ENCODE measurements at places on chromosomes 13 and 19. TPM values are rescaled to one million over a fixed set of nuclear protein-coding genes. Genes with fewer than 3 reads are reported as not detected.

FAM98C gene
- total RNA-seq = 68.5 TPM

NKG7 gene
- total RNA-seq = not detected

ELAVL3 gene
- total RNA-seq = not detected

SIGLECL1 gene
- not detected for total RNA-seq

LRP3 gene
- total RNA-seq = 9.4 TPM

ZNF85 gene
- 3.7 TPM for total RNA-seq

RPS5 gene
- total RNA-seq = 1,758 TPM

KLK6 gene
- 0.27 TPM for total RNA-seq

KANK2 gene
- total RNA-seq = 77.2 TPM

CDX2 gene
- not detected for total RNA-seq

VSTM1 gene
- total RNA-seq = not detected

FOSB gene
- total RNA-seq = 5.9 TPM

TPTE2 gene
- not detected for total RNA-seq

MBD3L2 gene
- total RNA-seq = not detected

GFY gene
- total RNA-seq = not detected

EHD2 gene
- 58.3 TPM for total RNA-seq

NOSIP gene
- total RNA-seq = 69.8 TPM

RDH8 gene
- total RNA-seq = not detected

GRWD1 gene
- total RNA-seq = 38.1 TPM

C2CD4C gene
- 1.2 TPM for total RNA-seq

FXYD5 gene
- 41.4 TPM for total RNA-seq

TNFSF13B gene
- total RNA-seq = 0.46 TPM

FARP1 gene
- 12.2 TPM for total RNA-seq

OR4F17 gene
- total RNA-seq = not detected

FAM83E gene
- 0.80 TPM for total RNA-seq

ZNF90 gene
- 1.9 TPM for total RNA-seq

ADAMTSL5 gene
- total RNA-seq = 6.2 TPM

CBY2 gene
- not detected for total RNA-seq

KLHL1 gene
- not detected for total RNA-seq

NOVA2 gene
- 0.91 TPM for total RNA-seq

ZNF497 gene
- total RNA-seq = 1.5 TPM

ZNF575 gene
- total RNA-seq = 0.94 TPM

ZNF135 gene
- total RNA-seq = 5.5 TPM

MCOLN1 gene
- total RNA-seq = 37.7 TPM

HCST gene
- 8.4 TPM for total RNA-seq

ZNF675 gene
- total RNA-seq = 15.3 TPM

ZNF121 gene
- 44.6 TPM for total RNA-seq

ZNF549 gene
- total RNA-seq = 4.6 TPM

APOC4 gene
- total RNA-seq = not detected
